Stimulated activated CD8-positive, alpha-beta memory T cell treated with anti-CD3 and anti-CD28 coated beads, Interleukin-2, amount 100 ng/mL, for 48 hours (primary cell): ENCODE measurements at places on chromosomes 7 and 10.

GRCh38 chr10:11154333-11154732 is 136.7 kb downstream of the CELF2 start:
- no peak for DNase-seq

- no peak for DNase-seq
Measured at GRCh38 chr7:152329469-152329868, 106.3 kb downstream of the KMT2C start.

DNA sequence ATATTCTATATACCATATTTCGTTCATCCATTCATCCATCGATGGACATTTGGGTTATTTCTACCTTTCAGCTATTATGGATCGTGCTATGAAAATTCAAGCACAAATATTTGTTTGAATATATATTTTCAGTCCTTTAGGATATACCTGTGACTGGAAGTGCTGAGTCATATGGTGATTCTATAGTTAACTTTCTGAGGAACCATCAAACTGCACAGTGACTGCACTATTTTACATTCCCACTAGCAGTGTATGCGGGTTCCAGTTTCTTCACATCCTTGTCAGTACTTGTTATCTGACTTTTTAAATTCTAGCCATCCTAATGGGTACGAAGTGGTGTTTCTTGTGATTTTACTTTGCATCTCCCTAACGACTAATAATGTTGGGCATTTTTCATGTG is 104.0 kb downstream of the MAPK8 start:
- DNase-seq, result no peak

- DNase-seq, result no peak
Measured at GRCh38 chr10:25059990-25060389, 43.6 kb downstream of the THNSL1 start.

DNA sequence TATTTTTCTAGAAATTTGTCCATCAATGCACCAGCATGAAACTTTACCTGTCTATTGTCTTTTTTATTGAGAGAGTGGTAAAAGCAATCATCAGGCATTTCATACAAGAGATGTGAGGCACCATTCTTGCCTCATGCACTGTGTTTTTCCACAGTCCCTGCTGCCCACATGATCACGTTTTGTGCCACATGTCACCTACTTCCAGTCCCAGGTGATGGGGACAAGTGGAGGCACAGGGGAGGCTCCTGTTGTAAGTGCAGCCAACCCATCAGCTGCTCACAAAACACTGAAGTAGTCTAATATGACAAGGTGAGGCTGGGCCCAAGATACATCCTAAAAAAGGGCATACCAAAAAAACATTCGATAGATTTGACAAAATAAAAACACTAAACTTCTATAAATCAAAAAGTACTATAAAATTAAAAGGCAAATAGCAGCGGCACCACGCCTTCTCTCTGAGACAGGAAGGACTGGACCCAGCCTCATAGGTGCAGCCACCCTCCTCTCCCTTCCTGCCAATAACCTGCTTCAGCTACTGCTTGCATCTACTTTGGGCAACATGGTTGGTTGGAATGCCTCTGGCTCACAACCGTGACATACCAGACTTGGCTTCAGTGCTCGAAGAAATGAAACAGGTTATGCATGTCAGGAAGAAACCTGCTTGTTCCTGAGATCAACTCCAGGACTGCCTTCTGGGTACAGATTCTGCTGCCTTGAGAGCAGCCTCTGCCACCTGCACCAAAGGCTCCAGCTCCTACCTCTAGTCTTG is 2.3 kb downstream of the ZC3HAV1L start:
- DNase-seq, result no peak

GRCh38 chr10:122658356-122659049 is 41.1 kb downstream of the C10orf120 start:
- no peak for DNase-seq

- no peak for DNase-seq
Measured at GRCh38 chr7:106537119-106537518, 123.8 kb downstream of the CCDC71L start.

GRCh38 chr7:120160166-120160565 is 112.8 kb upstream of the KCND2 start:
- no peak for DNase-seq

DNA sequence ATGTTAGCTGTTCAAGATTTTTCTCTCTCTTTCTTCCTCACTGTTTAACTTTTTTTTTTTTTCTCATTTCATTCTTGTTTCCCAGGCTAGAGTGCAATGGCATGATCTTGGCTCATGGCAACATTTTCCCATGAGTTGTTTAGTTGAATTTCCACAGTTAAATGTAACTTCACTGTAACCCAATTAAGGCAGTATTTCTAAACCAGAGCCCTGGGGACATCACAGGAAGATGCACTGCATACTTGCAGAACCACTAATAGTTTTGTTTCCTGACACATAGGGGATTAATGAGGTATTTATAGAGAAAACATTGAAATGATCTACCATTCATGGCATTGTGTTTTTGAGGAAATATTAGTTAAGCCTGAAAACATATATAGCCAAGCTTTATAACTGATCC is 795.6 kb upstream of the GHITM start:
- no peak for DNase-seq

- DNase-seq, result no peak
Measured at GRCh38 chr7:4169455-4169854, 512.6 kb upstream of the FOXK1 start.

DNA sequence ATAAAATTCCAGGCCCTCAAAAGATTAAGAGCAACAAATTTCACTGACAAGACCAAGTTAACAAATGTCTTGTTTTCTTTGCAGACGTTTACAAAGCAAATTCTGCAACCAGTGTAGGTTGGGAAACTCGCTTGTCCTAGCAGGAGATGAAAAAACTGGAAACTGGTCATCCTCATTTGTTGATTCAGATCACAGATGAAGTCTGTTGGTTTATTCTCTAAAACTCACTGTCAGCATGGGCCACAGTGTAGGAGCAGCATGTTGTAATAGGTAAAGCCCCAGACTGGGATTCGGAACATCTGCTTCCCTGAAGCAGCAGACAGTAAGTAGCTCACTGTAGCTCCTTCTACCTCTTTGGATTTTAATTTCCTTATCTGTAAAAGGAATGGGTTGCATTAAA is 31.5 kb downstream of the PANK1 start:
- DNase-seq, result no peak
